ENCODE measurements at places on chromosomes 2 and 18.

GRCh38 chr18:41311571-41312547 is 643.2 kb upstream of the PIK3C3 start:
- DNase-seq: no peak

DNA sequence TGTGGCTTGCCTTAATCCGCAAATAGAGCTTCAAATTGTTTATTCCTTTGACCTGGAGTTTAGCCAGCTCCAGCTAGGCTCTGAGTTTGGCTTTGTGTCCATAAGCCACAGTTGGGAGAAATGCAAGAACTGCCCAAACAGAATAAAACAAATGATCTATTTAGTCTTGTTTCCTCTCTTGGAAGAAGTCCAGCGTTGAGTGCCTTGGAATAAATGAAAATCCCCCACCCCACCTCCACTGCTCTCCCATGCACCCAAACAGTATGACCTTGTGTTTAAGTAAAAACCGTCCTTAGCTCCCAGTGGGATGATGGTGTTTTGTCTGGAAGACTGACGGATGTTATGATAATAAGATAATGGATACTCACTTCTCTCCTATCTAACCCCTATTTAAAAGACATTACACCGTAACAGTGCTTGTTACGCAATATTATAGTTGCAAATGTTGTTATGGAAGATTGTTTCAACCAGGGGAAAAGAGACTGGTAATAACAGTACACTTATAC is 3.2 kb upstream of the SERPINE2 start:
- no peak for DNase-seq

GRCh38 chr2:188957646-188958045 is 16.5 kb upstream of the COL3A1 start:
- DNase-seq: no peak

- no peak for DNase-seq
Observed at GRCh38 chr2:235382601-235383000, 111.2 kb upstream of the AGAP1 start.

Measured in activated T-cell treated with anti-CD3 and anti-CD28 coated beads, Interleukin-2, amount 50 U/mL, for 1 hour (primary cell).